CD4-positive, alpha-beta T cell treated with Interleukin-15 for 4 hours (primary cell): ENCODE measurements at places on chromosomes 6 and 20.
A peak's percentile ranks its signal among the peaks of the same experiment; 100 is the strongest.

- DNase-seq = no peak
Measured at GRCh38 chr6:4394786-4395185, 259.4 kb upstream of the ECI2 start.

- DNase-seq = no peak
Measured at GRCh38 chr20:8913456-8913855, 155.4 kb upstream of the PLCB4 start.

GRCh38 chr20:4217349-4217841 is 202.0 kb upstream of the RNF24 start:
- no peak for DNase-seq

- DNase-seq = no peak
Measured at GRCh38 chr20:37729452-37729851, 35.6 kb downstream of the CTNNBL1 start.

DNA sequence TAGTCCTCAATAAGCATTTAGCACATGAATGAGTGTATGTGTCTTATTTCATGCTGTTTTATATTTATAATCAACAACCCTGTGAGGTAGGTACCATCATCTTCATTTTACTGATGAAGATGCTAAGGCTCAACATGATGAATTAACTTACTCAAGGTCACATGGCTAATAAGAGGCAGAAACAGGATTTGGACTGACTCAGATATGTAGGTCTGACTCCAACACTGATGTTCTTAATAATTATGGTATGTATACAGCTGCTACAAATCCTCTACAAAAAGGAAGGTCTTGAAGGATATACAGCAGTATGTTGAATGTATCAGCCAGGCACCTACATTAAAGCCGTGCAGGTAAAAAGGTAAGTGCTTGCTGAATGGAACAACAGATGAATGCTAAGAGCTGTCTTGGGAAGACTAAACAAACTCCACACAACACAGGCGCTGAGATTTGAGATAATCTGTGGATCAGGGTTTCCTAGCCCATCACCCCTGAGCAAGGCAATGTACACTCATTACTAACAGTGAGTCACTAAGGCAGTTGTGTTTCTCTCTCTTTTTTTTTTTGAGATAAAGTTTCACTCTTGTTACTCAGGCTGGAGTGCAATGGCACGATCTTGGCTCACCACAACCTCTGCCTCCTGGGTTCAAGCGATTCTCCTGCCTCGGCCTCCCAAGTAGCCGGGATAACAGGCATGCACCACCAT is 31.9 kb downstream of the TTI1 start:
- DNase-seq = no peak

DNA sequence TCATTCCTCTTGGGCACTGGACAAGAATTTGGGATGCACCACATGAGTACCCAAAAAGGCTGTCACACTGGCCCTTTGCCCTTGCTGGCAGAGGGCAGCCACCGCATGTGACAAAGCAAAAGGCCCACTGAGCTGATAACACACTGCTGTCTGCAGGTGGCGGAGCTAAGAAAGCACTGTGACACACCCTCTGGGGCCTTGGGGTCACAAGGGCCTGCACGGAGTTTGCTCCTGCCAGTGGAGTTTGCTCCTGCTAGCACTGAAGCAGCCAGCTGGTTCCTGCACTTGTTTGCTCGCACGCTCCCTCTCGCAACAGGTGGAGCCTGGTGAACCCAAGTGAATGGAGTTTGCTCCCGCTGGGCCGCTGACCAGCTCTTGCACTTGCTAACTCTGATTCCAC is 132.6 kb downstream of the LCA5 start:
- DNase-seq = no peak

DNA sequence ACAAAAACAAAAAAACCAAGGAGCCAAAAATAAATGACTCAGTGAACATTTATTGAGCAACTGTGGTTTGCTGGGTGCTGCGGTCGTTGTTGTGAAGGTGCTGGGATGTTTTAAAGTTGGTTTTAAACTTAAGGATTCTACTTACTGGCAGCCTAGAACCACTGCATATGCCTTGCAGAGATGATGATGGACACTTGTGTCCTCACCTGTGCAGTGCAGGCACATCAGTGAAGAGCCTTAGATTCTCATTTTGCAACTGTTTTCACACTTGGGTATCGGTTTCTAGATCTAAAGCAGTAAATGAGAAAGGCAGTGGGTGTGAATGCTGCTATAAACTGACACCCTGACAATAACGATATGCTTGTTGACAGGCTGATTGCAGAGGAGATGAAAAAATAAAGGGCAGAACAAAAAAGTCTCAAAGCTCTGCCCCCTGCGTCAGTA is 68.8 kb downstream of the UTRN start:
- peak; percentile 53 for DNase-seq

DNA sequence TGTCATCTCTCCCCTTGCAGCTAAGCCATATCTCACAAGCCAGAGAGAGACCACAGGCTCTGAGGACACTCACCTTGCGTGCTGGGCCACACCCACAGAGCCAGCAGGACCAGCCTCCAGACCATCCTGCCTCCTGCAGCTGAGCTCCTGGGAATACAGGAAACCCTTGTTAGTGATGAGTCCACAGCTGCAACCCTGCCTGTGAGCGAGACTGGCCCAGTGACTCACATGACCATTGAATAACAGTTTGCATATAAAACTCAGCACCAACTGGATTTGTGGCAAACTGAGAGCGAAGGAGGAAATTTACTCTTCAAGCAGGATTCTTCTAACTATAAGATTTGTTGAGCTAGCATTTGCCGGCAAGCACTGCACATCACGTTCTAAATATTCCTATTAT is 3.0 kb downstream of the THBS2 start:
- DNase-seq = no peak

- no peak for DNase-seq
Measured at GRCh38 chr20:58636983-58637421, 14.1 kb upstream of the STX16 start.

DNA sequence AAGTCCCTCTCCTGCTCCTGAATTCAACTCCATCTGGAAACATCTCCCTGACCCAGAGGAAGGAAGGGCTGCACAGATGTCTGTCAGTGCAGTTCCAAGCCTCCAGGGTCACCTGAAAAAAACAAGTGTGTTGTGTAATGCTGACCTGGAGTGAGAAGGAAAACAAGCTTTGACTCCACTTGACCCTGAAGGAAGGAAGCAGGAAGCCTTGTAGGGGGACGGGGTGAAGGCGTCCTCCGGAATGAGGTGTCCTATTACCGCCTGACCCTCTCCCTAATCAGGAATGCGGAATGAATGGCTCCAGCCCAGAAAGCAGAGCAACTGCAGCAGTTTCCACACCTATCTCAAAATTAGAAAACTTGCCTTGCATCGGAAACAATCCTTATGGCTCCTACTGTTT is 13.9 kb upstream of the ADGRF5 start:
- no peak for DNase-seq

- no peak for DNase-seq
Measured at GRCh38 chr20:17849901-17850683, 118.5 kb downstream of the SNX5 start.

- no peak for DNase-seq
Measured at GRCh38 chr6:165944002-165944466, 223.6 kb downstream of the TBXT start.

DNA sequence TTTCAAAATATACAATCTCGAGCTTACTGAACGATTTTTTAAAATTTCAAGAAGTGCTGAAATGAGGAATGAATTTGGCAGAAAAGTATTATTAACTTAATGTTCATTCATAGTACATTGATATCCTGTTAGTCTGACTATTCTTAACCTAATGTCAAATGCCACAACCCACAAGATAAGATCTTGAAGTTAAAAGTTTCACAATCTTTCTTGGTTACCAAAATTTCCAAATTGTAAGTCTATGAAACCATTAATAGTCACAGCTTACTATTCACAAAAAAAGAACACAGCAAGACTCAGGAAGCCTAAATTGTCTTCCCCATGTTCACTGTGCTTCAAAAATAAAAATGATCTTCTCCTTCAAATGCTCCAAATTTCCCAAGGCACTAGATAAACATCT is 71.3 kb downstream of the HACE1 start:
- no peak for DNase-seq

DNA sequence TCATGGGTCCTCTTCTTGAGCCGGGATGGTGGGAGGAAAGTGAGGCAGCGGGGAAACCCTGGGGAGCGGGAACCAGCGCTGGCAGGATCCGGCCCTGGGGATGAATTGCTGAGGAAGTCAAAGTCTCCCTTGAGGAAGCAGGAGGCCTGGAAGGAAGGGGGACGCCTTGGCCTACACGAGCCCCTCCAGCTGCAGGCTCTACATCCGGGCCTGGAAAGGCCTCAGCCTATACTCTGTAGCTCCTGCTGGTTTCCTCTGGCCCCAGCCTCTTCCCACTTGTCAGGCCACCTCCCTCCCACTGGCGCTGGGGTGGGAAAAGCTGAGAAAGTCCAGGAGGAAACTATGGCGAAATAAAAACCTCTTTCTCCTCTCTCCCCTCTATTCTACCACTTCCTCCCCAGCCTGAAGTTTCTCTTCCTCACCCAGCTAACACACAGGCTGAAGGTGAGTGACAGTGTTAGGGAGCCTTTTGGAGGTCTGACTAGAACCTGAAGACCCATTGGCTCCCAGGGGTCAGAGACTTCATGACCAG is 14.9 kb downstream of the TREML2 start:
- no peak for DNase-seq

GRCh38 chr20:38043512-38044300 is 10.2 kb downstream of the RPRD1B start:
- DNase-seq = peak; percentile 52

- DNase-seq = no peak
Measured at GRCh38 chr6:81295310-81295709, 457.2 kb downstream of the TENT5A start.

- DNase-seq = no peak
Measured at GRCh38 chr6:47687432-47687831, 10.9 kb upstream of the ADGRF4 start.

- DNase-seq = no peak
Measured at GRCh38 chr6:65627015-65627414, 80.0 kb downstream of the EYS start.

DNA sequence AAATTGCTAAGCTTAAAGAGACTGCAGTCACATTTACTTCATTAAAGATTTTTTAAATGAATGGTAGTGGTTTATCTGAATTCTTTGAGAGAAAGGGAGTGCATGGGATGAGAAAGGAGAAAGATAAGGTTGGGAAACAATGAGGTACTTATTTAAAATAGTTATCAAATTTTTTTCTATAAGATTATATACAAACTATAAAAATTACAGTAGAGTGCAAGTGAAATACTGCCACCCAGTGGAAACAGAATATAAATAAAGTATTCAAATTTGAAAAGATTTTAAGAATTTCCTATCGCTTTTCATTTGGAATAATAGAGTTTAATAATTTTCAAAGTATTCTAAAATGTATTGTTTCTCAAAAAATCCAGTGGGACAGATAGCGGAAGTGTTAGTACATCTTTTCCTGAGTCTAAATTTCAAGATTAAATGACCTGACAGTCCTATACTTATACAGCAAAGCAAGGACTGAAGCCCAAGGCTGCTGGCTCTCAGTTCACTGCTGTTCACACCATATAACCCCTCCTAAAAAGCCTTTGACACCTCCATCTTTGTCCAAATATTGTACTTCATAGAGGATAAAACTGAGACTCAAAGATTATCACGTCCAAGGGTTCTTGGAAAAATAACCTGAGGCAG is 31.1 kb downstream of the EPM2A start:
- DNase-seq = no peak

GRCh38 chr6:16623731-16624130 is 137.5 kb downstream of the ATXN1 start:
- DNase-seq = no peak

DNA sequence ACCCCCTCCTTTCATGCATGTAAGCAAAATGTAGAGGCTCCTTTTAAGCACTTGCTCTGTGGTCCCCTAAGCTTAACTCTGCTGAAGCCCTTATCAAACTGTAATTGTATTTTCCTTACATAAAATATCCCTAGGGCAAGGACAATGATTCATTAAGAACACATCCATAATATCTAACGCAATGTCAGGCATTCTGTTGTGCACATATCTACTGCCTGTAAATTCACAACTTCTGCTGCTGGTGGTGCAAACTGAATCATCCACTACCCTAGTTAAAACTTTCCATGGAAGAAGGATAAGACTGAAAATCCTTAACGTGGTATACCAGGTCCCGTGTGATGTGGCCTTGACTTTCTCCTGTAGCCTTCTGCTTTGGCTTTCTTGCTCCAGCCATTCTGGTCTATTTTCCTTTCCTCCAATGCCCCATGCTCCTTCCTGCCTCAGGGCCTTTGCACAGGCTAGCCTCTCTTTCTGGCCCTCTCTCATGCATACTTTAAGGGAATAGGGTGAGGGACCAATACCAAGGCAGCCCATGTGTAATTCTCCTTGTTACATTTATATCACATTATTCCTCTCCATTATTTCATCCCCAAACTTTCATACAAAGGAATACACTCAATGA is 113.6 kb upstream of the ZFP64 start:
- DNase-seq = no peak

DNA sequence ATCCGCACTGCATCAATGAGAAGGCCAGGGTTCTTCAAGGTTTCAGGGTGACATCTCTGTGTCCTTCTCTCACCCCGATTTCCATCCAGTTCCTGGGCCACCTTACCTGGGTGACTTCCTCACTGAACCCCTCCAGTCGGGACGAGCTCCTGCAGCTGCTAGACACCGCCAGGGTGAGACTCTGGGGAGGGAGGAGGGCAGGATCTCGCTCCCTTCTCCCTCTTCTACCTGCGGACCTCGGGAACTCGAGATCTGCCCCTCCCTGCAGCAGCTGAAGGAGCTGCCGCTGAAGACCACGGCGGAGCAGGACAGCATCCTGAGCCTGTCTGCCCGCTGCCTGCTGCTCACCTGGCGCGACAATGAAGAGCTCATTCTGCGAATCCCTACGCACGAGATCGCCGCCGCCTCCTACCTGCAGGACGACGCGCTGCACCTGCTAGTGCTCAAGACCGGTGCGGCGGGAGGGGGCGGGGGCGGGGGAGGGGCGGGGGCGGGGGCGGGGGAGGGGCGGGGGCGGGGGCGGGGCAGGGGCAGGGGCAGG is 7.5 kb downstream of the CCM2L start:
- DNase-seq = peak; percentile 34
